ENCODE measurements at places on chromosomes 2 and 18. TPM values are rescaled to one million over a fixed set of nuclear protein-coding genes. Genes with fewer than 3 reads are reported as not detected.

- no peak for DNase-seq
Measured at GRCh38 chr2:119782308-119783027, 22.7 kb downstream of the PTPN4 start.

DNA sequence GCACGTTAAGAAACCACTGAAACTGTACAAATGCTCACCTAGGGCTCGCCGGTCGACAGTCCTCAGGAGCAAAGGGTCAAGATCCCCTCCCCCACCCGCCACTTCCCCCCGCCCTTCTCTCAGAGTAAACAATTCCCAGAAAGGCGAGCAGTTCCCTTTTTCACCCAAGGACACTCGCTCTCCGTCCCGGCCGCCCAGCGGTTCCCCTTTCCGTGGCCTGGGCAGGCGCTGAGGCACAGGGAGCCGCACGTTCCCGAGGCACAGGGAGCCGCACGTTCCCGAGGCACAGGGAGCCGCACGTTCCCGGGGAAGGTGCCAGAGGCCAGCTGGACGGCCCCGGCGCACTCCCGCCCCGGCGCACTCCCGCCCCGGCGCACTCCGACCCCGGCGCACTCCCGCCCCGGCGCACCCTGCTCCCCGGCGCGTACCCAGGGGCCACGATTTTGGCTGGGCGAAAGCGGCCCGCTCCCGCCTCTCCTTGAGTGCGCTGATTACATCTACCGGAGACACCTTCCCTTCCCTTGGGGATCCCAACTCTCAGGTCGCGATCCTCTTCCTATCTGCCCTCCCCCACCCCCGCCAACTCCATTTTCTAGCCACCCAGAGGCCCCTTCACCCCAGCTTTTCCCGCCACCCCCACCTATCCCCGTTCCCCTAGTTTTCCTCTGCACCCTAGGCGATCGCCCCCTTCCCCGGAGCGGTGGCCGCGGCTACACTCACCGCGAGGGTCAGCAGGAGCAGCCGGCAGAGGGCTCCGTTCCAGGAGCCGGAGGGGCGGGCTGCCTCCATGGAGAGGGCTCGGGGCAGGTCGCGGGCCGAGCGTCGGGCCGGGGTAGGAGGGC is 817 bp downstream of the DSC2 start:
- peak; percentile 81 for DNase-seq

GRCh38 chr2:54394392-54394791 is 61.7 kb upstream of the SPTBN1 start:
- DNase-seq: no peak

The ANO7 gene
- 1.5 TPM for total RNA-seq

The TXNL4A gene
- total RNA-seq: 143 TPM

The CHRNG gene
- not detected for total RNA-seq

The ADCYAP1 gene
- total RNA-seq: not detected

Measured in chondrocyte (in vitro differentiated cells).